B cell (primary cell): ENCODE measurements at places on chromosomes 4 and X. TPM values are rescaled to one million over a fixed set of nuclear protein-coding genes. Genes with fewer than 3 reads are reported as not detected.

- DNase-seq = no peak
Measured at GRCh38 chr4:145044341-145044740, 53.7 kb downstream of the ANAPC10 start.

GRCh38 chr4:5928274-5928673 lies 35.4 kb upstream of the CRMP1 start:
- DNase-seq = no peak

- no peak for DNase-seq
Measured at GRCh38 chr4:172356016-172356415, 542.8 kb downstream of the GALNTL6 start.

The SSX3 gene
- not detected in 2 replicates for total RNA-seq

The OTUD6A gene
- total RNA-seq = not detected in 2 replicates
